Fibroblast of mammary gland (primary cell): ENCODE measurements at places on chromosomes 6 and 20.

- DNase-seq, result peak; percentile 86
Observed at GRCh38 chr6:127459231-127459641, at the start of gene KIAA0408. Gene KIAA0408 (minus strand): TSS chr6:127459389. CDS start chr6:127453981, 5,408 bp downstream.

DNA sequence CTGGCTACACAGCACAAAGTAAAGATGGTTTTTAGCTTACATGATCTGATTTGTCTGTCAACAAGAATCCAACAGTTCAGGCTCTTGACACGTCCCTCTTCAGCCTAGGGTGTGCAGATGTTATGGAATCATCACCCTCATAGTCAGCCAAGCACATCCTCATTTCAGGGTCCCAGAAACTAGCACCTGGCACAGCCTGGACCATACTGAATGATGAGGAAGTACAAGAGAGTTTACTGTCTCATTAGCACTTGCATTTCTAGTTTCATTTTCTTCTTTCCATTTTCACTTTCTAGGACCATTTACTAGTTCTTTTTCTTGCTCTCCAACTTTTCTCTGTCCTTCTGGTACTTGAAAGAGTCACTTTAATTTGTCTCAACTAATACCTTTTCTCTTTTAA lies 6.5 kb downstream of the RIPOR2 start:
- DNase-seq, result no peak

DNA sequence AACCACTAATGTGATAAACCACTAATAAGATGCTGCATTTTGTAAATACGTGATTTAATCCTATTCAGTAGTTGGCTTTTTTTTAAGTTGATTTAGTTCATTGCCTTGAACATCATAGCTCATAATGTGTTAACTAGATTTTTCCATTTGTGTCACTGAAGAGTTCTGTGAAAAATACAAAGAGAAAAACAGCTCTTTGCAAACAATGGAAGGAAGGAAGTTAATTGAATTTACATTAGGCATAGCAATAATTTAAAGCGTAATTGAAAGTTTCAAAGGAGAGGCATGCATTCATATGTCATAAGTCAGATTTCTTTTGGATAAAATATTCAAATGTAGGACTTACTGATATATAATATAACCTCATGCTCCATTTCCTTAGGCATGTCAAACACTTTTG lies 102.3 kb downstream of the TBC1D7 start:
- no peak for DNase-seq

DNA sequence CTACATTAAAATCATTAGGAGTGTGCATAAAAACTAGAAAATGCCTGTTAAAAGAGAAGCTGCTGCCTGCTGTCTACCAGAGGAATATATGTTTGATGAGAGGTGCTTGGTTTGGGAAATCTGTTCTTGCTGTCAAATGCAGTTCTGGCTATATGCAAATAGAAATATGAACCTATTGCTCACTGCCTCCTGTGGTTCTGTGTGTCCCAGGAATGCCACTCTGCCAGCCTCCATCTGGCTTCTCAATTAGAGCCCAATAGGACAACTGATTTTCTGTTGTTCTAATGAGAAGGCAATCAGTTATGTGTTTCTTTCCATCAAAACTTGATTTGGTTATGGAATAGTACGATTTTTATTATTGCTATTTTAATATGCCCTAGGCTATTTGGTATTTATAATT lies 759.7 kb downstream of the HDGFL1 start:
- DNase-seq, result no peak

- DNase-seq, result peak; percentile 58
Observed at GRCh38 chr20:49508435-49509199, 26.1 kb upstream of the KCNB1 start.

GRCh38 chr6:63732336-63732735 lies 96.7 kb downstream of the PHF3 start:
- peak; percentile 40 for DNase-seq

DNA sequence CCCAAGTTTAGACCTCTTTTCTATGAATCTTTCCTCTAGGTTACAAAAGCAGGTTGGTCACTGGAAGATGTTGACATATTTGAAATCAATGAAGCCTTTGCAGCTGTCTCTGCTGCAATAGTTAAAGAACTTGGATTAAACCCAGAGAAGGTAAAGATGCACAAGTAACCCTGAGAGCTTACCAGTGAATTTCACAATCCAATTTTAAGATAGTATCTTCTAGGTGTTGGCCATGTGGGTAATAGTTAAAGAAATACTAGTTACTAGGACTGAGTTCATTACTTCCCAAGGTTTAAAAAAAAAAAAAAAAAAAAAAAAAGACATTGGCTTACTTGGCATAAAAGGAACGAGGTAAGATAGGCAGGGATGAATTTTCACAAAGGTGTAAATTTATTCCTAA lies 11.3 kb downstream of the TCP1 start:
- DNase-seq, result no peak

DNA sequence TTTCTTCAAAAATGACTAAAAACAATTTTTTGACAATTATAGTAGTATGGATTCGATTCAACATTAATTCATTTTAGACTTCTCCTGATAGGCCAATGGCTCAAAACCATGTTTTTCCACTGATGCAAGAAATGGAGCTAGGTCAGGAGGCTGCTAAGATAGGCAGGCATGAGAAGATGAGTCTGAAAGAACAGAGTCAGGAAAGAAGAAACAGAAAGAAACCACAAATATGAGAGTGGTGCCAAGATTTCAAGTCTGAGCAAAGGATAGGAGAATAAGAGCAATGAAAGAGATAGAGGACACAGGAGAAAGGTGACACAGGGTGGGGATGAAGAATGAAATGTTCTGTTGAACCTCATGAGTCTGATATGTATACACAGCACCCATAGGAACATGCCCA lies 112.2 kb downstream of the TASP1 start:
- peak; percentile 55 for DNase-seq

GRCh38 chr6:68572975-68573374 lies 62.1 kb upstream of the ADGRB3 start:
- DNase-seq, result no peak

DNA sequence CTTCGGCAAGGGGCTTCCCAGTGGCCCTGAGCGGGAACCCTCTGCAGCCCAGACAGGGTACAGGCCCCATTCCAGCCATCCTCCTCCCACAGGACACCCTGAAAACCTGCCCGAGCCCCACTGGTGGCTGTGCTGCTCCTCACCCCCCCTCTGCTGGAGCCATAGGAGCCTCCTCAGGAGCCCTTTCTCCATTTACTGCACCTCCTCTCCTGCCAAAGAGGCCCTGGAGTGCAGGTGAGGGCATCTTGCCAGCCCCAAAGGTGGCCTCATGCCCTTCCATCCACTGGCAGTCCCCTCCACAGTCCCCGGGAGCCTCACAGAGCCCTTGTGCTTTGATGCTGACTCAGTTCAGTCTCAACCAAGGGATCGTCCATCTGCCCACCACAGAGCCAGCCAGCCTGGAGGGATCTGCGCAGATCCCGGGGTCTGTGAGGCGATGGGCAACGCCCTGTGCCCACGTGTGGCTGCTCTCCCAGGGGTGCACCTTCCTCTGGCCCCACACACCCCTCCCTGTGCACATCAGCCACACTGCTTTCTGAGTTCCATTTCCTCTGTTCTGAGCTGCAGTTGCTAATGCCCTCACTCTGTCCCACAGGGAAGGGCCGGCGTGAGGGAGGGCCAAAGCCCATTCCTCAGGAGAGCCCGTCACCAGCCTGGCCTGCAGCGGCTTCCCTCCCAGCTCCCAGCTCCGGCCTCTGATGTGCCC lies 228.5 kb downstream of the DLL1 start:
- no peak for DNase-seq

GRCh38 chr6:137846772-137847313 lies 20.2 kb upstream of the TNFAIP3 start:
- DNase-seq, result no peak

DNA sequence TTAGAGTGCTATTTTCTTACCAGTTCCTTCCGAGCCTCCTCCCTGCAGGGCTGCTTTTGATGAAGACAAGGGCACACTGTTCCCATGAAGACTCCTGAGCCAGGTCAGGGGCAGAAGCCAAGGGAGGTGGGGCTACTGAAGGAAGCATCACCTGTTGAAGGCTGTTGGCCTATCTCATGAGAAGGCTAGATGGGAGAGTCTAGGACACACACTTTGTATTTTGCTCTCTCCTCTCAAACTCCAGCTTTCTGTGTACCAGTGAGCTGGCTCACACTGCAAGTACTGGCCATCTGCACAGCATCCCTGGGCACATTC lies 683.2 kb upstream of the ID4 start:
- DNase-seq, result no peak

DNA sequence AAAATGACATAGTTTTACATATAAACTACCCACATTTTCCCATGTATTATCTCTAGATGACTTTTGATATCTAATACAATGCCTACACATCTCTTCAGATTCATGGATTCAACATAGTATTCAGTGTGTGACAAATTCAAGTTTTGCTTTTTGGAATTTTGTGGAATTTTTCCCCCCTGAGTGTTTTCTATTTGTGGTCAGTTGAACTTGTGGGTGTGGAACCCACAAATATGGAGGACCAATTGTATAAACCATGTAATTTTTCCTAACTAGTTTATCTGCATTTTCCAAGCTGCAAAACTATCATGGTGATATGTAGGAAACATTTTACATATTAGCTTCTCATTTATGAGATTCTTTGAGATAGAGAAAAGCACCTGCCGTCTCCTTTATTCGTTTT lies 374.3 kb upstream of the SOX4 start:
- DNase-seq, result no peak

DNA sequence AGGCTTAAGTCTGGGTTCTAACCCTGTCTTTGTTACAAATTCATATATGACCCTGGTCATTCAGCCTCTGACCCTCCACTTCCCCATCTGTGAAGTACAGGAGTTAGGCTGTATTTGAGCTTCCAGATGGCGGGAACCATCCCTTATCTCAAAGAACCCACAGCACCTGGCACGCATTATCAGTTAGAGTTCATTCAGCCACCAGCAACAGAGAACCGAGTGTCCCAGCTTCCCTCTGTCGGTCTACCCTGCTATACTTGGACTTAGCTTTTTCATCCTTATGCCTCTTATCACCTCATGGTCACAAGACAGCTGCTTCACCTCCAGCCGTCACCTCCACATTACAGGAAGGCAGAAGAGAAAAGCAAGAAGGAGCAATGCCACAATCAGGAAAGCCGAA lies 147.8 kb downstream of the EYA2 start:
- DNase-seq, result no peak

- peak; percentile 53 for DNase-seq
Observed at GRCh38 chr6:5135788-5136376, 50.7 kb downstream of the PPP1R3G start.

GRCh38 chr6:117168296-117169063 lies 96.9 kb upstream of the VGLL2 start:
- no peak for DNase-seq

DNA sequence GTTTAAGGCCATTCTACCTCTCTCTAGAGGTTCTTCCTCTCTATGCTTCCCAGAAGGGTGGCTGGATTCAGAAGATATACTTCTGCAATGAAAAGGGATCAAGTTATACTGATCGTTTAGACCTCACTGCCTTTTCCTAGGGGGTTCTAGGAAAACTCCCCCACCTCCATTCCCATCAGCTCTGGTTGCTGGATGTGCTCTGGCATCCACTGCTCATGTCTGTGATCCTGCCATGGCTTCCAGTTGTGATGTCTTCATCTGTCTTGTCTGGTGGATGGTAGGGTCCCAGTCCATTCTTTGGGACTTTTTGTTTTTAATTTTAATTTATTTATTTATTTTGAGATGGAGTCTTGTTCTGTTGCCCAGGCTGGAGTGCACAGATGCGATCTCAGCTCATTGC lies 118.4 kb downstream of the BTBD3 start:
- no peak for DNase-seq

- peak; percentile 37 for DNase-seq
Observed at GRCh38 chr6:36727505-36728021, 29.9 kb downstream of the RAB44 start.

GRCh38 chr6:125991653-125992052 lies 5.3 kb downstream of the TRMT11 start:
- no peak for DNase-seq

DNA sequence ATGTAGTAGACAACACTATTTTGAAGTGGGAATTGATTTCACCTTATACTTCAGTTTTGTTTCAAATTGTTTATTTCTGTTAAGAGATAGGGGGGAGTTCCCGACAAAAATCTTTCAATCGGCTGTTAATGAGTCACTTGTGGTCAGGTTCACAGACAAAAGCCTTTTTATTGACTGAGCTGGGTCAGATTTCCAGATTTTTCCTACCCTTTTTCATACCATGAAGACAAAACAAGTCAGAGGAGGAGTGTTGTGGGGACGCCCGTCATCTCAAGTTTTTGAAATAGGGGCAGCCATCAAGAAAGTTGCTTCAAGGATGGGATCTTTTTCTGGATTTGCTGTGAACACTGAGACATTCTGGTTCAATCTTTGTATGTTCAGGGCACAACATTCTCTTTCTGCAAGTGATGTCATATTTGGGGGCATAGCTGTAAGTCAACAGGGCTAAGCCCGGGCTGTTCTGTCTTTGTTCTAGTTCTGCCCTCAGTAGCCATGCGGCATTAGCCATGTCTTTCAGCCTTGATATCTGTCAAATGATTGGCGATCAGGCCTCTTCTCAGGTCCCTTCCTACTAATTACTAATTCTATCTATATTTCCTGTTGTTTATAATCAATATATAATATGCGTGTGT lies 496.0 kb upstream of the MARCKS start:
- peak; percentile 78 for DNase-seq

DNA sequence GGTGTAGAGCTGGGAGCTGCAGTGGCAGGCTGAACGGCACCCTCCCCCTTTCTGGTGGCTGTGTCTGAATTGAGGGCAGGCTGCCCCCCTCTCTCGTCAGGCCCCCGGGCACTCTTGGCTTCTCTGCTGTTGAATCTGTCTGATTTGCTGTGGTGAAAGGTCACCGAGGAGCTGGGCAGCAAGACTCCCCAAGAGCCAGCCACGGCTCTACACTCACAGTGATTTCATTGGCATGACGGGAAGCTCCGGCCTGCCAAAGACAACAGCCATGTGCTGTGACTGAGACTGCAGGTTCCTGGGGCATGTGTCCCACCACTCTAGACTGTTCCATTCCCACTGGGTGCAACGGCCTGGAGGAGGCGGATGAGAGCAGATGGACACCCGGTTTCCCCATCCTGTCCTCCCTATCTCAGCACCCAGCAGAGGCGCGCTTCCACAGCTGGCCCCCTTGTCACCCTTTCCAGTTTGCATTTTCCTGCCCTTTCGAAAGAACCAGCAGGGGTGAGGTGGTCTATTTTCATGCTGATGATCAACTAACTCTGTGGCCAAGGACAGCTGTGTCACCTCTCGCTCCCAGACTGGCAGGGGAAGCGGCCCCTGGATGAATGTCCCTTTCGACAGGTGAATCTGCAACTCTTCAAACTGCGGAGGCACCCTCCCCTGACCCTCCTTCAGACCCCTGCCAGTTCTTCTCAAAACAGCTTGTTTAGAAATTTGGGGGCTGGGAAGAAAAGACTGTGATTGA lies 2.2 kb downstream of the APCDD1L start:
- no peak for DNase-seq

- peak; percentile 63 for DNase-seq
Observed at GRCh38 chr6:99334526-99335127, 14.8 kb downstream of the FAXC start.

GRCh38 chr6:139164001-139164400 lies 29.1 kb downstream of the HECA start:
- no peak for DNase-seq

GRCh38 chr6:13479206-13479800 lies 8.1 kb downstream of the GFOD1 start:
- no peak for DNase-seq

GRCh38 chr20:21522481-21523280 lies 8.8 kb upstream of the NKX2-2 start:
- DNase-seq, result no peak

- no peak for DNase-seq
Observed at GRCh38 chr20:61936701-61937131, 129.0 kb downstream of the TAF4 start.
